IMR-90 (cell line): ENCODE measurements at places on chromosomes 2 and 18. TPM values are rescaled to one million over a fixed set of nuclear protein-coding genes. Genes with fewer than 3 reads are reported as not detected.

- H3K4me1 ChIP-seq: no peaks in the 10 kb centered on the region
- H3K27me3 ChIP-seq: peaks cover 2% of the 10 kb centered on the region
- no peak overlapping the region for H3K27ac ChIP-seq
- no peaks in the 10 kb centered on the region for H3K36me3 ChIP-seq
Measured at GRCh38 chr2:180058993-180059392, 51.9 kb upstream of the CWC22 start.

- H3K4me3 ChIP-seq: no peak overlapping the region
- no peaks in the 10 kb centered on the region for H3K36me3 ChIP-seq
- peaks cover 2% of the 10 kb centered on the region; the same call in 1 of the 2 replicates for H3K4me1 ChIP-seq
- DNase-seq: no peak
- no peak overlapping the region for H3K27ac ChIP-seq
Measured at GRCh38 chr2:142938240-142938639, 60.8 kb downstream of the KYNU start.

- H3K27me3 ChIP-seq: no peaks in the 10 kb centered on the region
- H3K36me3 ChIP-seq: no peaks in the 10 kb centered on the region
- no peak overlapping the region for H3K27ac ChIP-seq
- H3K4me1 ChIP-seq: no peaks in the 10 kb centered on the region
- no peak for DNase-seq
Measured at GRCh38 chr2:186407611-186408010, 78.4 kb upstream of the ZC3H15 start.

- H3K27ac ChIP-seq: no peak overlapping the region
- no peak for DNase-seq
- H3K4me1 ChIP-seq: no peaks in the 10 kb centered on the region
- no peaks in the 10 kb centered on the region for H3K36me3 ChIP-seq
Measured at GRCh38 chr2:130768191-130768855, 13.0 kb downstream of the AMER3 start.

DNA sequence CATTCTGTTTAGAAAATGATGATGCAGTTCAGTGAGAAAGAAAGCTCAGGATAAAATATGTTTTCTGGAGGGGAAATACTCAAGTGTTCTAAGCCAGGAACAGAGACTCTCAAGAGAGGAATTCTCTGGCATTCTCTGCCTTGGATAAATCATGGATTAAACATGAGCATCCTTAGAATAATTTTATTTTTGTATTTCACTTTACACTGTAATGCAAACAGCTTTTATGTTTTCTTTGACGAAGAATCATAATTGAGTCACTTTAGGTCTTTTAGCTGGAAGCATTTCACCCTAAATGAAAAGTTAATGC is 11.1 kb downstream of the GDF7 start:
- no peak overlapping the region for H3K4me3 ChIP-seq
- peaks cover 7% of the 10 kb centered on the region; the same call in 1 of the 2 replicates for H3K4me1 ChIP-seq
- peaks cover 1% of the 10 kb centered on the region; the same call in 1 of the 2 replicates for H3K36me3 ChIP-seq
- no peak for DNase-seq
- H3K27ac ChIP-seq: no peak overlapping the region
- H3K27me3 ChIP-seq: no peaks in the 10 kb centered on the region; the same call in 1 of the 2 replicates

- DNase-seq: no peak
- H3K36me3 ChIP-seq: no peaks in the 10 kb centered on the region
- H3K4me3 ChIP-seq: no peak overlapping the region
- no peak overlapping the region for H3K27ac ChIP-seq
- peaks cover 13% of the 10 kb centered on the region for H3K27me3 ChIP-seq
Measured at GRCh38 chr2:105442056-105442455, 43.2 kb upstream of the FHL2 start.

DNA sequence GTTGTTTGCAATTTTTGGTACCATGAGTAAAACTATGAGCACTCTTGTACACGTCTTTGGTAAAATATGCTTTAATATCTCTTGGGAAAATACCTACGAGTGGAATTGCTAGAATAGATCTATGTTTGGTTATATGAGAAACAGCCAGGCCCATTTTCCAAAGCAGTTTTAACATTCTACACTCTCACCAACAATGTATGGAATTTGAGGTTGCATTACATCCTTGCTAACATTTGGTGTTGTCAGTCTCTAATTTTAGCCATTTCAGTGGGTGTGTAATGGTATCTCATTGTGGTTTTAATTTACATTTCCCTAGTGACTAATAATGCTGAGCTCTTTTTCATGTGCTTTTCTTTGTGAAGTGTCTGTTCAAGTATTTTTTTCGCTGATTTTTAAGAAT is 118.9 kb upstream of the TCF4 start:
- DNase-seq: peak; percentile 92
- no peaks in the 10 kb centered on the region for H3K36me3 ChIP-seq
- no peaks in the 10 kb centered on the region; the same call in 1 of the 2 replicates for H3K4me1 ChIP-seq
- H3K27me3 ChIP-seq: no peaks in the 10 kb centered on the region
- H3K4me3 ChIP-seq: no peak overlapping the region

TMEM178A gene
- 1.1 and 1.8 TPM in 2 replicates for polyA plus RNA-seq

ALKAL2 gene
- polyA plus RNA-seq: not detected in 2 replicates

MTCL1 gene
- polyA plus RNA-seq: 44.7 and 45.3 TPM in 2 replicates

MRPS5 gene
- 42.5 and 44.1 TPM in 2 replicates for polyA plus RNA-seq

INSIG2 gene
- polyA plus RNA-seq: 8.2 and 11.7 TPM in 2 replicates
